ENCODE measurements at places on chromosomes 16 and 17. TPM values are rescaled to one million over a fixed set of nuclear protein-coding genes. Genes with fewer than 3 reads are reported as not detected.

ZNF469 gene
- 0.31 TPM for total RNA-seq

DRC7 gene
- total RNA-seq = 0.29 TPM

ADAD2 gene
- not detected for total RNA-seq

DNA sequence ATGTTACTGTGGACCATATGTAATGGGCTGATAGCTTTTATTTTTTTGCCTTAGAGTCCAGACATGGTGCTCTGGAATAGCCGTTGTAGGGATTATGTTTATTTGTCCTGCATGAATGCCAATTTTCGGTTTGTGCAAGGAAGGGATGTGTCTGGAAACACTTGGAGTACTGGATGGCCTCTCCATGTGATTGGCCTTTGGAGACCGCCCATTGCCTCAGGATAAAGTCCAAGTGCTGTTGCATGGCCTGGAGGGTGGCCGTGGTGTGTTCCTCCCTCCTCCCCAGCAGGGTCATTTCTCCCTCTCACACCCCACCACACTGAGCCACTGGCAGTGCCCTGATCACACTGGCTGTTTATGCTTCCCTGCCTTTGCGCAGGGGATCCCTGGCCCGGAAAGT, 93.9 kb downstream of the MSI2 start:
- no peak for DNase-seq

DNA sequence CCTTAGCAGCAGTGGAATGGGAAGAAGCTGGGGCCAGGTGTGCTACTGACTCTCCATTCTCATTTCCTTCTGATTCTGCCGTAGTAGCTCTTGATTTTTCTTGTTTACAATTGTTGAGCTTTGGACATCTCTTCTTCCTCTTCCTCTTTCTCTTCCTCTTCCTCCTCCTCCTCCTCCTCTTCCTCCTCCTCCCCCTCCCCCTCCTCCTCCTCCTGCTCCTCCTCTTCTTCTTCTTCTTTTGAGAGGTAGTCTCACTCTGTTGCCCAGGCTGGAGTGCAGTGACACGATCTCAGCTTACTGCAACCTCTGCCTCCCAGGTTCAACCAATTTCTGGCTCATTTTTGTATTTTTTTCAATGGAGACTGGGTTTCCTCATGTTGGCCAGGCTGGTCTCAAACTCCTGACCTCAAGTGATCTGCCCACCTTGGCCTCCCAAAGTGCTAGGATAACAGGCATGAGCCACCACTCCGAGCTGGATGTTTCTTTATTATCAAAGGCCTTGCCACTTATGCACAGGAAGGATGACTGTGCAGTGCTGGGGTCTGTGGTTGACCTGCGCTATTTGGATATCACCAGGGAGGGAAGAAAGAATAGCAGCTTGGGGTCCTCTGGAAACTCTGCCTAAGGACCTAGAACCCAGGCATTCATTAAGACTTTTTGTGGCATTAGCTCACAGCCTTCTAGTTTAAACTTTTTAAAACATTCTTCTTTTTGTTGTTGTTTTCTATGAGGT, 127.8 kb upstream of the KCNJ16 start:
- DNase-seq = no peak

DNA sequence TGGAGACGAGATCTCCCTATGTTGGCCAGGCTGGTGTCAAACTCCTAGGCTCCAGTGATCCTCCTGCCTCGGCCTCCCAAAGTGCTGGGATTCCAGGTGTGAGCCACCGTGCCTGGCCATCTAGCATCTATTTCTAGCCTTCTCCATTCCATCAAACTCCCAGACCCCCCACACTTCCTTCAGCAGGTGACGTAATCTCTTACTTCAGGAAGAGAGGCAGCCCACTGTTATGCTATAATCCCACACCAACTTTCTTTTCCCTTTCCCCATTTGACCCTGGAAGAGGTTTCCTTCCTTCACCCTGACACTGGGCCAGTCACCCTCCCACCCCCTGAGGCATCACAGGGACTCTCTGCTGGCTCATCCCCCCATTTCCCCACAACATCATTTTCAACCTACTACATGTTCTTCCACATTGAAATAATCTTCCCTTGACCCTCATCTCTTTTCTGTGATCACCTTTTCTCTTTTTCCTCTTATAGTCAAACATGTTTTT, 7.6 kb downstream of the ITGA2B start:
- DNase-seq = no peak

DNA sequence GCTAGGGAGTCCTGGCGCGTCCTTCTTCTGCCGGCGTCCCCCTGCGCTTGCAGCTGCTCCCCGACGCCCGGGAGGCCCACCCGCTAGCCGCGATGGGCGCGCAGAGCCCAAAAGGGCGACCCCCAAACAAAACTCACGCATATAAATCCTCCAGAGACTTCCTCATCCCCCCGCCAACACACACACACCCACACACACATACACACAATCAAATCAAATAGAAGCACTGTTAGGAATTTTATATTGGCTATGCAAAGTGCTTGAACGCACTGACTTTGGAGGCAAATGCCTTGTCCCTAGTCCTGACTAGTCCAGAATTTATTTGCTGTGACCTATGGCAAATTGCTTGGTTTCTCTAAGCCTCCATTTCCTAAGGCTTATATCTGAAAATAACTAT, 23.8 kb upstream of the CRYM start:
- DNase-seq = no peak

Measured in right lobe of liver (tissue), 6 donors.